ENCODE measurements at places on chromosomes 12 and 14.

- no peak for DNase-seq
Observed at GRCh38 chr12:75459755-75460154, 20.8 kb upstream of the GLIPR1 start.

DNA sequence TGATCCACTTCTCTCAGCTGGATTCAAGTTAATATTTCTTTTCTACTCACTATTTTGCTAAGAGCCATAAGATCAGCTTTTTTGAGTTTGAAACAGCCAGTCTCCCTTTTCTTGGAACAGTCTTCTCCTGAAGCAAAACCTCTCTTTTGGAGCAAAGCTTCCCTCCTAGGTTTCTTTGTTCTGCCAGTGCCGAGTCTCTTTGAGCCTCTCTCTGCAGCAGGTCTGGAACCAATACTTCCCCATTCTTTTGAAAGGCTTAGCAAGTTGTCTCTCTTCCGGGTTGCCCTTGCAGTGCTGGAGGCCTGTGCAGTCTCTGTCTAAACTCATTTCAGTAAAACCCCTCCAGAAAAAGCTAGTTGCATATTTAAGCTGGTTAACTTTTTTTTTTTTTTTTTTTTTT is 454.8 kb downstream of the NOVA1 start:
- no peak for DNase-seq

GRCh38 chr14:56603648-56604047 is 24.1 kb downstream of the TMEM260 start:
- DNase-seq, result no peak

DNA sequence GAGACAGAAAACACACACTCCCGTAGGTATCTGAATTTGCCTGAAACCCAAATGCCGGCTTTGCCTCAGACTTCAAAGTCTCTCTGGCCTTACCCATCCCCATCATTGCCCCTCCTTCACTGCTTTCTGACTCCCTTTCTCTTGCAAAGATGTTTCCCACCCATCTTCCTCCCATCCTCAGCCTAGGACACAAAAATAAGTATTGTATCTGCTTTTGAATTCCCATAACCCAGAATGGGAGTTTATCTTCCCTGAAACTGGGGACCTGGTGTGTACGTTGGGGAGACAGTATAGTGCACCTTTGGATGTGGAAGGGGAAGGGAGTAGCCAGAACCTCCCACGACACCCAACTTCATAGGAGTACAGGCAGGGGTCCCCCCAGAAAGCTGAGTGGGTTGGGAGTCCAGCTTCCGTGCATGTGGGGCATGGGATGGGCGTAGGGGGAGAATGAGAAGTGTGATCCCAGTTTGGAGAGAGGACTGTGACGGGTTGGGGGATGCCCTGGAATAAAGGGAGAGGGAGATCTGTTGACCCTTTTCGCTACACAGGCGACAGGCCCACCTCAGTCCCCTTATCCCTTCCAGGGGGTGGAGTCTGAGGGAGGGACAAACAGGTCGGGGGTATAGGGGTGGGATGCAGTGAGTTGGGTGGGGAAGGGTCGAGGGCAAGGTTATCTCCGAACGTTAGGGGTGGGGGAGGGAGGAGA is 488 bp upstream of the KIF5A start:
- DNase-seq, result no peak

- no peak for DNase-seq
Observed at GRCh38 chr14:87830443-87831096, 162.4 kb downstream of the GALC start.

GRCh38 chr12:104668274-104668718 is 211.5 kb downstream of the CHST11 start:
- DNase-seq, result no peak

- no peak for DNase-seq
Observed at GRCh38 chr12:66633676-66634075, 45.2 kb downstream of the GRIP1 start.

GRCh38 chr14:31070431-31070830 is 44.3 kb upstream of the STRN3 start:
- DNase-seq, result no peak

DNA sequence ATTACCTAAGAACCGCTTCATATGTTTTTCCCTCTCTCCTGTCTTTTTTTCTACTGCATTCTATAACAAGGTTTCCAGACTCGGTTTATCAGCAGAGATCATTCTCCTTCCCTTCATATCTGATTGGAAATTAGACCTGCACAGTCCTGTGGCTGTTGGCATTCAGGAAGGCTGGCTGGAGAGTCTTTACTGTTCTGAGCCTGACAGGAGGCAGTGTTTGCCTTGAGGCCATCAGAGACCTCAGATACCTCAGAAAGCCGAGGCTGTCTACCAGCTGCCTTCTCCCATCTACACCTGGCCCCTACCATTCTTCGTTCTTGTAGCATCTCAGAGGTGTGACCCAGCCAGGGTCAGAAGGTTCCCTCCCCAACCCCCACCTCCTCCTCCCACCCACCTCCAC is 182.0 kb downstream of the CAND1 start:
- DNase-seq, result no peak

- DNase-seq, result no peak
Observed at GRCh38 chr12:114933428-114934160, 249.6 kb upstream of the TBX3 start.

DNA sequence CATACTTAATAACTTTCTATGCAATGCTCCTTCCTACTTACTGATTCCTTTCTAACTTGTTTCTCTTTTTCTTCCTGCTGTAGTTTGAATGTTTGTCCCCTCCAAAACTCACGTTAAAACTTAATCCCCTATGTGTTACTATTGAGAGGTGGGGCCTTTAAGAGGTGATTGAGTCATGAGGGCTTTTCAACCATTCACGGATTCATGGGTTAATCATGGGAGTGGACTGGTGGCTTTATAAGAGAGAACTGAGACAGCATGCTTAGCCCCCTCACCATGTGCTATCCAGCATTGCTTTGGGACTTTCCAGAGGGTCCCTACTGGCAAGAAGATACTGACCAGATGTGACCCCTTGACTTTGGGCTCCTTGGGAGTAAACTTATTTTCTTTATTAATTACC is 66.0 kb upstream of the TRIM9 start:
- no peak for DNase-seq

DNA sequence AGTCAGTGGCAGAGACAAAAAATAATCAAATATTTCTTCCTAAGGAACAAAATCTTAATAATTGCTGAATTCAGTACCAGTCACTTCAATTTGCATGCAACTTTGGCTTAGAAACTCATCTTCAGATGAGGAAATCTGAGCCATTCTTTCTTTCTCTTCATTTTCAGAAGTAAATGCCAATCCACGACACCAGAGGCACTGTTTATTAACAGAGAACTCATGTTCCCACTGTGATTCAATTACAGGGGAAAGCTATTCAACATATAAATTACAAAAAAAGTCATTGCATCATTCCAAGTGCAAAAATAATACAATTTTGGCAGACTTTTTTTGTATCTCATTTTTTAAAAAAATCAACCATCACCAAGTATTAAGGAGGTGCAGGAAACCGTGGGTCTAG is 816.1 kb upstream of the TMEM132C start:
- DNase-seq, result no peak

DNA sequence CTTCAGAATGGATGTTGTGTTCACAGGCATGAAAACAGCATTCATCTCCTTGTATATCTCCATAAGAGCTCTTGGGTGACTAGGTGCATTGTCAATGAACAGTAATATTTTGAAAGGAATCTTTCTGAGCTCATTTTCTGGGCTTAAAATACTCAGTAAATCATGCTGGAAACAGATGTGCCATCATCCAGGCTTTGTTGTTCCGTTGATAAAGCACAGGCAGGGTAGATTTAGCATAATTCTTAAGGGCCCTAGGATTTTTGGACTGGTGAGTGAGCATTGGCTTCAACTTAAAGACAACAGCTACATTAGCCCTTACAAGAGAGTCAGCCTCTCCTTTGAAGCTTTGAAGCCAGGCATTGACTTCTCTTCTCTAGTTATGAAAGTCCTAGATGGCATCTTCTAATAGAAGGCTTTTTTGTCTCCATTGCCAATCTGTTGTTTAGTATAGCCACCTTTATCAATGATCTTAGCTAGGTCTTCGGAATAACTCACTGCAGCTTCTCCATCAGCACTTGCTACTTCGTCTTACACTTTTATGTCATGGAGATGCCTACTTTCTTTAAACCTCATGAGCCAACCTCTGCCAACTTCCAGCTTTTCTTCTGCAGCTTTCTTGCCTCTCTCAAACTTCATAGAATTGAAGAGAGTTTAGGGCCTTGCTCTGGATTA is 79.6 kb upstream of the PSMA6 start:
- DNase-seq, result no peak

DNA sequence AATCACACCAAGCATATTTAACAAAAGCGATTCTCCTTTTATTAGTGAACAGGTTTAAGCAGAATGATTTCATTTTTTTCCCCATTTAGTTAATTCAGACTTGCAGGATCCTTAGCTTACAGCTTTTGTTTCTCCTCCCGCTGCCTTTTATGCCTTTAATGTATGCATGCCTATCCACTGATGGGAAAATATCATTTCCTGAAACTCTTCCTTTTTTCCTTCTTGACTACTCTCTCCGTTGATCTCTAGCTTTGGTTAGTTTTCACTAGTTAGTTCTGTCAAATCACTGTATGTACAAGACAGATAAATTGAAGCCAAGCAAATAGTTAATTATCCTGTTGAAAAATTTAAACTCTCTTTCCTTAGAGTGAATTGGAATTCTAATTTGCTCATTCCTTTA is 26.3 kb downstream of the NKX2-1 start:
- DNase-seq, result no peak

- no peak for DNase-seq
Observed at GRCh38 chr14:65403231-65403630, 9.3 kb upstream of the FUT8 start.

DNA sequence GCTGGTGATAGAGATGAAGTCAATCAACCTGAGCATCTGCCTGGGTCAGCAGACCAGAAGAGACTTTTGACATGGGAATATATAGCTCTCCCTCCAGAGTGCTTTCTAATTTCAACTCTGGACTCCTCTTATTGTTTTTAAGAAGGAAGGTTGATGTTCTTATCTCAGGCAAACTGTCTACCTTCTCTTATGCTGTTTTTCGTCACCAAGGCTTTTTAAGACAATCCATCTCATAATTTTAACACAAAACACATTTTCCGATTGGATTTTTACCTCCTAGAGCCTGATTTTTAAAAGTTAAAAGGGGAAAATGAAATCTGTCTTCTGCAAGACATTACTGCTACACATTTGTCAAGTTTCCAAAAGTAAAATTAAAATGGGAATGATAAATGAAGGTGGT is 368.7 kb upstream of the MIS18BP1 start:
- no peak for DNase-seq

GRCh38 chr12:98735821-98736220 is 90.7 kb downstream of the APAF1 start:
- no peak for DNase-seq

- no peak for DNase-seq
Observed at GRCh38 chr12:24045816-24046257, 96.4 kb upstream of the SOX5 start.

- DNase-seq, result no peak
Observed at GRCh38 chr12:116153983-116154382, 123.5 kb downstream of the MED13L start.

GRCh38 chr12:121129811-121130147 is 2.9 kb upstream of the P2RX7 start:
- no peak for DNase-seq

GRCh38 chr12:78674311-78675090 is 190.1 kb upstream of the SYT1 start:
- no peak for DNase-seq

DNA sequence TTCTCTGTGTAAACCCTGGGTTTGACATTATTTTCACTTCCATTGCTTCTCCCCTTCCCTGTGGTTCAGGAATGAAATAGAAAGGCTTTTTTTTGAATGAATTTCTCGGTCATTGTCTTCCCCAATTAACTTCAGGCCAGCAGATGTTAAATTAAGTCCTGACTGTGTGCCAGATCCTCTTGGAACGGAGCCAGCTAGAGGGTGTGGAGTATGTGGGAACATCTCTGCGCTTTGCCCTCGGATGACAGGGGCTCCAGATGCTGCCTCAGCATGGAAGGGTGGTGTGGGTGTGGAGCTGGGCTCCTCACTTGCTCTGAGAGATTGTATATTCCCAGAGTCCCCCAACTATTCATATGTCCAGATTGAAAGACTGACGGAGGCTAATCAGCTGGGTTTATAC is 13.1 kb downstream of the KRT85 start:
- no peak for DNase-seq

DNA sequence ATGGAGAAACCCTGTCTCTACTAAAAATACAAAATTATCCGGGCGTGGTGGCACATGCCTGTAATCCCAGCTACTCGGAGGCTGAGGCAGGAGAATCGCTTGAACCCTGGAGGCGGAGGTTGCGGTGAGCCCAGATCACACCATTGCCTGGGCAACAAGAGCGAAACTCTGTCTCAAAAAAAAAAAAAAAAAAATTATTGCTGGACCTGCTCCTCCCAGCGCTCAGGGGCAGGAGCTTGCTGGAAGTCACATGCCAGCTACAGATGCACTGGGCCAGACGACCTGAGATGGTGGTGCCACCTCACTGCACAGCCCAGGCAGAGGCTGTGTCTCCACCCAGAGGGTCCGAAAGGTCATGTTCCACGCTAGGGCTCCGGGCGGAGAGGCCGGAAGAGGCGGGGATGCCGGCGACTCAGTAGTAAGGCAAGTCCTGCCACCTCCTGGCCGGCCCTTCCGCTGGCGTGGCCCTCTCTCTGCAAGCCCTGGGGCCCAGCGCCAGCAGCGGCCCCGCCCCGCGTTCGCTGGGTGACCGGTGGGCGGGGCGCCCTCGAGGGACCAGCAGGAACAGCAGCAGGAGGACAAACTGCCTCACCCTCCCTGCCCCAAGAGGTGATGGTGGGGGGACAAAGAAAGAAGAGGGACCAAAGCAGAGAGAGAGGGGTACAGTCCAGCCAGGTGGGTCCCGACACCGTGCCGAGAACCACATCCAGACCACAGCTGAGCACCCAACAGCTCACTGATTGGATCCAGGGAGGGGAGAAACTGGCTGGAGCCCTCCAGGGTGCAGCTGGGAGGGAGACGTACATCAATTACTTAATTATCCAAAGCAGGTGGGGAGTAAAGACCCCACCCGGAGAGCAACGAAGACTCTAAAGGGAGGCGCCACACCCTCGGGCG is 3.6 kb upstream of the RHOF start:
- DNase-seq, result no peak

- no peak for DNase-seq
Observed at GRCh38 chr14:101175731-101176534, 272.4 kb upstream of the RTL1 start.

GRCh38 chr14:87113286-87113685 is 879.7 kb downstream of the GALC start:
- DNase-seq, result no peak
